ENCODE measurements at places on chromosomes 7 and 10. TPM values are rescaled to one million over a fixed set of nuclear protein-coding genes. Genes with fewer than 3 reads are reported as not detected.

- no peaks in the 10 kb centered on the region for H3K36me3 ChIP-seq
- no peak overlapping the region for H3K4me3 ChIP-seq
- no peak overlapping the region for H3K27ac ChIP-seq
Observed at GRCh38 chr10:75531571-75532031, 100.2 kb downstream of the LRMDA start.

DNA sequence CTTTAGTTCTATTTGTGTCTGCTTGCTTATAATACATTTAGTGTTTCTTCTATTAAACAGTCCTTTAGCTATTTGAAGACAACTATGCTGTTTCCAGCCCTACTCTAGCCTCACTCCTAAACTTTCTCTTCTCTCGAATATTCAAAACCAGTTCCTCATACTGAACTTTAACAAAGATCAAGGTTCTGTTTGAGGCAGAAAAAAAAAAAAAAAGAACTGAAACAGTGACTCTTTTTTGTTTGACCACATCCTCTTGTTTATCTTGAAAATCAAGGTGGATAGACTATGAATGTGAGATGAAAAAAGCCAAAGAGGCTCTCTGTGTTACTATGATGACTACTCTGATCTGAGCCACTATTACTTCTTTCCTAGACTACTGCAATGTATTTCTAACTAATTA, 154.3 kb downstream of the ZNF365 start:
- no peak overlapping the region for H3K27ac ChIP-seq
- no peak for DNase-seq
- H3K36me3 ChIP-seq = no peaks in the 10 kb centered on the region
- no peak overlapping the region for H3K4me3 ChIP-seq

Gene MYO1G
- 16.7 TPM for total RNA-seq

DNA sequence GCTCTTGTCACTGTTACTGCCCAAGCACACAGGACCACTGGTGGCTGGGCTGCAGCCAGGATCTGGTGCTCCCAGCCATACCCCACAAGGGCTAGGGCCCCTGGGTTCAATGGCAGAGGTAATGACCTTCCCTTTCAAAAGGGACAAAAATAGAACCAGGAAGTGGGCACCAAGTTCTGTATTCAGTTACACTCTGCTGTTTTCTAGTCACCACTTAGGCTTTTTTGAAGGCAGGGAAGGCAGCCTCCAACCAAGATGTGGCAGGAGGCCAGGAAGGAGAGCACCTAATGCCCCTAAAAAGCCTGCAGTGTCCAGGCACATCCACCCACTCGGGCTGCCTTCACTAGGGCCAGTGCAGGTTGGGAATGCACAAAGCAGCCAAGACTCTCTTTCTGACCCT, 47.8 kb downstream of the NOD1 start:
- H3K4me3 ChIP-seq = no peak overlapping the region
- no peak for DNase-seq
- peaks cover 52% of the 10 kb centered on the region for H3K36me3 ChIP-seq
- no peaks in the 10 kb centered on the region for H3K27me3 ChIP-seq
- peak overlapping the region; percentile 40 for H3K27ac ChIP-seq
- peaks cover 75% of the 10 kb centered on the region for H3K4me1 ChIP-seq

DNA sequence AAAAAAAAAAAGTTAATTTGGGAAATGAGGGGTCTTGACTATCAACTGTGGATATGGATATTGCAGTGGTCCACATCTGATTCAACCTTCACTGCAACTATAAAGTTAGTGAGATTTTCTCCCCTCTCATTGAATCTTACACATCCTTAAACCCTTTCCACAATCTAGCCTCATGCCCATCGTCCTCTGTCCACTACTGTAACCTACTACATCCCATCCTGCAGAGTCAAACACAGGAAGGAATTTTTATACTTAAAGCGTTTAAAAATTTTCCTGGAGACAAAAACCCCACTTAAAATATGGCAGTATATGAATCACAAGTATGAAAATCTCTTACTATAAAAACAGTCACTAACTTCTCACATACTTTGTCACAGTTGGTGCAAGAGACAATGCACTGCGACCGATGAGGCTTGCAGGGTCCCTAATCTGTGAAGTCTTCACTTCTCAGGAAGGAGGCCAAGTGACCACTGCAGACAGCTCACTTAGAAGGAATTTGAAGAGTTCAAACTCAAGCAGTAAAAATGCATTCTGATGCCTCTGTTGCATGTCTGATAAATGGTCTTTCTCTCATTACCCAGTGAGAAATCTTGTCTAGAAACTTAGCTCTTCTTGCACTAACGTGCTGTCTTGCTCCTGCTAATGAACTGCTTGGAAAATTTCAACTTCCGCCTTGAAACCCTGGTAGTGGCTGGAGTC, 50.3 kb upstream of the ST8SIA6 start:
- no peak for DNase-seq
- no peak overlapping the region for H3K27ac ChIP-seq
- no peaks in the 10 kb centered on the region for H3K4me1 ChIP-seq
- H3K4me3 ChIP-seq = no peak overlapping the region

- H3K27me3 ChIP-seq = no peaks in the 10 kb centered on the region
- no peak overlapping the region for H3K27ac ChIP-seq
- no peaks in the 10 kb centered on the region for H3K36me3 ChIP-seq
- no peak overlapping the region for H3K4me3 ChIP-seq
- DNase-seq = no peak
Observed at GRCh38 chr7:18420748-18421147, 74.8 kb upstream of the HDAC9 start.

Gene TBX20
- not detected for total RNA-seq

Gene C7orf57
- not detected for total RNA-seq

Gene PPP1R17
- not detected for total RNA-seq

GRCh38 chr7:50364645-50365044, 60.1 kb downstream of the IKZF1 start:
- no peak overlapping the region for H3K27ac ChIP-seq
- no peaks in the 10 kb centered on the region for H3K36me3 ChIP-seq
- no peaks in the 10 kb centered on the region for H3K27me3 ChIP-seq
- peaks cover 6% of the 10 kb centered on the region for H3K4me1 ChIP-seq
- H3K4me3 ChIP-seq = no peak overlapping the region

GRCh38 chr10:92413519-92413918, 122.6 kb downstream of the MARCHF5 start:
- H3K4me1 ChIP-seq = no peaks in the 10 kb centered on the region
- no peak overlapping the region for H3K4me3 ChIP-seq
- peak; percentile 59 for DNase-seq
- H3K36me3 ChIP-seq = no peaks in the 10 kb centered on the region

DNA sequence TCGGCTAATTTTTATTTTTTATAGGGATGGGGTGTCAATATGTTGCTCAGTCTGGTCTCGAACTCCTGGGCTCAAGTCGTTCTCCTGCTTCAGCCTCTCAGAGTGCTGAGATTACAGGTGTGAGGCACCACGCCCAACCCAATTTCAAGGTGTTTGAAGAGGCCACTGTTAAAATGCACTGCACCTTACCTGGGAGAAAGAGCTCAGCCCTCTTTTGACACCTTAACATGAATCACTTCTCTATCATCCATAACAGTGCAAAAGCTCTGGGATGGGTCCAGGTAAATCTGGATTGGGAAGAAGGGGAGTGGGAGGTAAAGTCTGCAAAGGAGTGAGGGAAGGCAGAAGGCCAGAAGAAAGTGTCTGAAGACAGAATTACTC, 557 bp upstream of the ZNF282 start:
- H3K4me3 ChIP-seq = peak overlapping the region; percentile 86
- H3K4me1 ChIP-seq = peaks cover 41% of the 10 kb centered on the region
- peaks cover 16% of the 10 kb centered on the region for H3K36me3 ChIP-seq

DNA sequence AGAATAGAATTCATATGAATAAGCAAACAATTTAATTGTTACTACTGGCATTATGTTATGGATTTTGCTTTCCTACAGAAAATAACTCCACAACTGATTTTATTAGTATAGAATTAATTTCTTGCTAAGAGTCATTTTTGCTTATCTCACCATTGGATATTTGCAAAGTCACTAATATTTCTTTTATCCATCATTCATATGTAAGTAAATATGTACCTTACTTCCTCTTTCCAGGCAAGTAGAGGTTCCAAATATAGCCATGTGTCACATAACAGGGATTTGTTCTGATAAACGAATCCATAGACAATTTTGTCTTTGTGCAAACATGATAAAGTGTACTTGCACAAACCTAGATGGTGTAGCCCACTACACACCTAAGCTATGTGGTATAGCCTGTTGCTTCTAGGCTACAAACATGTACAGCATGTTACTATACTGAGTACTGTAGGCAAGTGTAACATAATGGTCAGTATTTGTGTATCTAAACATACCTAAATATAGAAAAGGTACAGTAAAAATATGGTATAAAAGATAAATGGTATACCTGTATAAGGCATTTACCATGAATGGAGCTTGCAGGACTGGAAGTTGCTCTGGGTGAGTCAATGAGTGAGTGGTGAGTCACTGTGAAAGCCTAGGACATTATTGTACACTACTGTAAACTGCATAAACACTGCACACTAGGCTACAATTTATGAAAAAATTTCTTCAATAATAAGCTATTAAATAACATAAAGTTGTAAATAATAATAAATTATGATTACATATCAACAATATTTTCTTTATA, 18.3 kb downstream of the KLLN start:
- H3K36me3 ChIP-seq = no peaks in the 10 kb centered on the region
- no peaks in the 10 kb centered on the region for H3K4me1 ChIP-seq

Gene PRRT4
- not detected for total RNA-seq

DNA sequence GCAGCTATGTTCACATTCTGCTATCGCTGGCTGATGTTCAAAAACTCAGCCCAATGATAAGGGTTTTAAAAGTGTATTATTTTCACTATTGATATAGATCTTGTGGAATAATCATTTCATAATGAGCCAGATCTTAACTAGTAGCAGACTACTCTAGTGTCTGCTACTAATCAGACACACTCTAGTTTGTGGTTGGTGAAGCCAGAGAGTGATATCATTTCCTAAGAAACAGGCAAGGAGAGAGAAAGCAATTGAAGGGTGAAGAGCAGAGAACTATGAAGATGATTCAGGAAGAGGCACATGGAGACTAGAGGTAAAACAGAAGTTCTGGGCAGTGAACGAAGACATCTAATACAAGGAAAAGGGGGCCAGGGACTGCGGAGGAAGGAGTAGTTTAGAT, 58.2 kb upstream of the BET1 start:
- H3K4me1 ChIP-seq = no peaks in the 10 kb centered on the region
- no peak overlapping the region for H3K4me3 ChIP-seq
- no peaks in the 10 kb centered on the region for H3K27me3 ChIP-seq

DNA sequence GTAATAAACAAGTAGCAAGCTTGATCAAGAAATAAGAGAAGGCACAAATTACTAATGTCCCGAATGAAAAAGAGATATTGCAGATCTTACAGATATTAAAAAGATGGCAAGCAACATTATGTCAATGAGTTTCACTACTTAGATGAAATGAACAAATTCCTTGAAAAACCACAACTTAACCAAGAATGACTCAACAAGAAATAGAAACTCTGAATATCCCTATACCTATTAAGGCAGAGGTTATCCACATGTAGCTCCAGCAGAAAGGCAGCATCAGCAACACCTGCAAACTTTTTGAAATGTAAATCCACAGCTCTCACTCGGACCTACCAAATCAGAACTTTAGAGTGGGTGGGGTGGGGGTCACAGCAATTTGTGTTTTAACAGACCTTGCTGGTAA, 33.6 kb downstream of the PDE1C start:
- H3K4me3 ChIP-seq = no peak overlapping the region
- H3K27me3 ChIP-seq = no peaks in the 10 kb centered on the region
- no peaks in the 10 kb centered on the region for H3K36me3 ChIP-seq
- no peaks in the 10 kb centered on the region for H3K4me1 ChIP-seq

DNA sequence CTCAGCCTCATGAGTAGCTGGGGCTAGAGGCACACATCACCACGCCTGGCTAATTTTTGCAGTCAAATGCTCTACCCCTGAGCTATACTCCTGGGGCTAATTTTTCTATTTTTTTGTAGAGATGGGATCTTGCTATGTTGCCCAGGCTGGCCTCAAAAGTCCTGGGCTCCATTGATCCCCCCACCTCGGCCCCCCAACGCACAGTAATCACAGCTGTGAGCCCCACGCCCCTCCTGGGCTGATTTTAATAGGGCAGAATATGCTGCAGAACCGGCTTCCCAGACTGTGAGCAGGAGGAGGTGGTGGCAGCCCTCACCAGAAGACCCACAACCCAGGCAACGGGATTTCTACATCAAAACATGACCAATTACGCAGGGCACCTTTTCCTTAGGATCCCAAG, 15.2 kb downstream of the BRAT1 start:
- no peak for DNase-seq
- H3K36me3 ChIP-seq = peaks cover 79% of the 10 kb centered on the region
- H3K27ac ChIP-seq = no peak overlapping the region
- no peak overlapping the region for H3K4me3 ChIP-seq
- H3K27me3 ChIP-seq = no peaks in the 10 kb centered on the region

- H3K27me3 ChIP-seq = no peaks in the 10 kb centered on the region
- no peak overlapping the region for H3K4me3 ChIP-seq
- no peaks in the 10 kb centered on the region for H3K4me1 ChIP-seq
- H3K36me3 ChIP-seq = no peaks in the 10 kb centered on the region
Observed at GRCh38 chr7:82241356-82241755, 202.2 kb downstream of the CACNA2D1 start.

DNA sequence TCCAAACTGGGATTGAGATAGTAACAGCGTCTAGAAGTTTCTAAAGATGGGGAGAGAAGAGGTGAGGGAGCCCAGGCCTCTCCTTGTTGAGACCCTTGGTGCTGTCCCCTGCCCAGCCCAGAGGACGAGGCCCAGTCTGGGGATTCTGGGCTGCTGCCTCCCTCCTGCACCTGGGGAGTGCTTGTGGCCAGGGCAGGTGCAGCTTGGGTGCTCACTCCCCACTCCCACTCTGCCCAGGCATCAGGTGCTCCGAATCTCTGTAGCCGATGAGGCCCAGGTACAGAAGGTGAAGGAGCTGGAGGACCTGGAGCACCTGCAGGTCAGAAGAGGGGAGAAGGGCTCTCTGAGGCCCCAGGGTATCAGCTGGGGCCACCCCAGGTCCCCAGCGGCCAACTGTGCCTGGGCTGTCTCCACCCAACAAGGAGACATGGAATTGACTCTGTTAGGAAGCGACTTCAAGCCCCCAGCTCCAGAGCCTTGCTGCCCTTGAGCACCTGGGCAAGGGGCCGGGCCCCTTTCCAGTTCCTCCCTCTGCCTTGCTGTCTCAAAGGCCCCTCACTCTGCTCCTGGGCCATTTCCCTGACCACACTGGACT, 664 bp downstream of the CPA1 start:
- no peak overlapping the region for H3K4me3 ChIP-seq
- H3K36me3 ChIP-seq = no peaks in the 10 kb centered on the region
- peaks cover 20% of the 10 kb centered on the region for H3K4me1 ChIP-seq
- no peaks in the 10 kb centered on the region for H3K27me3 ChIP-seq
- no peak overlapping the region for H3K27ac ChIP-seq
